ENCODE measurements at places on chromosomes 13 and 19.

- peak; percentile 26 for DNase-seq
Observed at GRCh38 chr13:100987948-100988347, 313.4 kb upstream of the TMTC4 start.

DNA sequence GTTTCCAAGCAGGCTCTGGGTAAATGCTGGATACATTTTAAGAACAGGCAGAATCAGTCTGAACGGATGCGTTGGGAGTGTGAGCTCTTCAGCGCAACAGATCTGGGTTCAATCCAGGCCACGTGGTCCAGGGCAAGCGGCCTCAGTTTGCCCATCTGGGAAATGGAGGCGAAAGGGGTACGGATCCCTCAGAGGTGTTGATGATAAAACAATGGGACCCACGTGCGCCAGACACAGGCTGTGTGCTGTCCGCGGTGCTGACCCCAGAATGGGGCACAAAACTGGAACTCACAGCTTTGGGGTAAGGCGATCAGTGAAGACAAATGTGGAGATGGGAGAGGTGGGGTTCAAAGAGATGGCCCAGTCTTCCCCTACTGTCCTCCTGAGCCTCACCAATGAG, 13.1 kb upstream of the PDE4C start:
- no peak for DNase-seq

DNA sequence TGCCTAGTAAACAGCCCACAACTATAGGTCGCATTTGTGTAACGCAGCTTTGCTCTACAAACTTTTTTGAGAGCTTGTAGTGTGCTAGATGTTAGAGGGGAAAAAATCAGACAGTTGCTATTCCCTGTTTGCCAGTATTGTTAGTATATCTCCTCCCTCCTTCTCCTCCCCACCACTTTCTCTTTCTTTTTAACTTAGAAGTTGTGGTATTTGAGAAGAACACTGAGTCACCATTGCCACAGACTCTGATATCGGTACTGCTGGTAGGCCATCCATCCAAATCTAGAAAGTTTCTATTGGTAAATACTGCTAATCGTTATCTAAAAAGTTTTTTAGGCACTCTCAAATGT, 666 bp downstream of the POMP start:
- no peak for DNase-seq

DNA sequence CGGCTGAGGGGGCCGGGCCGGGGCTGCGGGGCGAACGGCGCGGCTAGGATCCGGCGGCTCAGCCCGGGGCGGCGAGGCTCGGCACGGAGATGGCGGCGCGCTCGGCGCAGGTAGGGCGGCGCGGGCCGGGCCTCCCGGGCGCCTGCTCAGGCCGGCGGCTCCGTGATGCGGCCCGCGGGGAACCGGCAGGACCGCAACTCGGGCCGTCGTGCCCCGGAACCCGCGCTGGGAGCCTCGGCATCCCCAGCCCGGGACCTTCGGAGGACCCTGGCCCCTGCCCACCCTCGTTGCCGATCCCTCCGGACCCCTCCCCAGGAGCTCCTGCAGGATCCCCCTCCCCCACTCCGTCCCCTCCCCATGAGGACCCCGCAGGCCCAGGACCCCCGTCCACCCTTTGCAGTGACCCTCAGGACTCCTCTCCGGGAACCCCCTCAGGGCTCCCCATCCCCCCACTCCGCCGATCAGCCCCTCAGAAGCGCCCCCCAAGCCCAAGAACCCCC, 304 bp downstream of the EVI5L start:
- no peak for DNase-seq

DNA sequence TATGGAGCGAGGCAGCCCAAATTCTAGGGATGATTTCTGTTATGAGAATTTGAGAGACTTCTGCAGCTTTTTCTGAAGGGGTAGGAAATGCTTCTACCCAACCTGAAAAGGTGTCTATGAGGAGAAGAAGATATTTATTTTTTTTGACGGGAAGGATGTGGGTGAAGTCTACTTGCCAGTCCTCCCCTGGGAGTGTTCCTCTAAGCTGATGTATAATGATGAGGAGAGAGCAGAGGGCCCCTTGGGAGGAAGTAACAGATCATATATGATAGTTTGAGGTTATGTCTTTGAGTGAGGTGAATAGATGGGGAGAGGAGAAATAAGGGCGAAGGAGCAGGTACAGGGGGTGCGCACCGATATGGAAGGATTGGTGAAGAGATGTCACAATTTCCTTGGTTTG, 910.6 kb upstream of the SLITRK5 start:
- DNase-seq: no peak

GRCh38 chr19:56611288-56611687, 16.2 kb downstream of the ZNF71 start:
- DNase-seq: no peak

DNA sequence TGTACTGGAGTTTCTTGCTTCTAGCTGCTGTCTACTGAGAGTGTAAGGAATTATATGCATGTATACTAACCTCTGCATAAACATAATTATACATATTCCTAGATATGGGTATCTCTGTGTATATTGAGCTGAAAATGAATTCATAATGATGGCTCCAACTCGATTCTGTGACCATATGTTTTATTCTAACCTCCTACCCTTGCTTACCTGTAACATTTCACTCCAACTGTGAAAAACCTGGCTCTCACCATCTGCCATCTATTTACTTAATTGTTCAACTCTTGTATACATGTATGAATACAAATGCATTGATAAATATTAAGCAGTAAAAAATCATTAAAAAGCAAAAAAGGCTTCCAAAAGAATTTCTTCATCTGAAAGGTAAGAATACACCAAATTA, 1729.5 kb upstream of the SPRY2 start:
- DNase-seq: no peak

DNA sequence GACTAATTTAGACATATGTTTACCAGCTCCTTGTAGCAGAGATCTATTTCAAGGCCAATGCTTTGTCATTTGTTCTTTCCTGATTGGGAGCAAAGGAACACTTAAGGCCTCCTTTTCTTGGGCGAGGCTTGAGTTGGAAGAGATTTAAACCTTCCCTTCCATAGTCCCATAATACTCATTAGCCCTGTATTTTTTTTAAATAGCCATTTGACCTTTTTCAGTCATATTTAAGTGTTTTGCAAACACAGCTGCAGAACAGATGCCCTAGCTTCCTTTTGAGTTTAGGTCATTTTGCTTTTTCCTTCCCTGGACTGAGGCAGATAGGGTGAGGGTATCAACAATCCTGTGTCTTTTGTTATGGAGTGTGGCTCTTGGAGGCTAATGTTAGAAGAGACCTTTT, 198.3 kb downstream of the NBEA start:
- DNase-seq: no peak

DNA sequence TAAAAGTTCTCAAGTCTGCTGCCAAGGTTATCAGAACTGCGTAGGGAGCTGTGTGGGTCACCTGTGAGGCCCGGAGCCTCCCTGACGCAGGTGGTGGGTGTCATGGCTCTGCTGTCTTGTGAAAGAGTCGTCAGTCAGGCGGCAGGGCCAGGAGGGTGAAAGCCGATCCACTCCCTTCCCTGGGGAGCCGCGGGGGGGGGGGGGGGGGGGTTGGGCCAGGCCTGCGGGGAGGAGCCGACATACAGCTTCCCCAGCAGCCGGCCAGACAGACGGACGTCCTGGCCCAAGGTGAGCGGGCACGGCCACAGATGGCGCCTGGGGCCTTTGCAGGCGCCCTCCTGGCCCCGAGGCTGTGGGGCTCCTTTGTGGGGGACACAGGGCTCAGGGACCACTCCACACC, 12.4 kb downstream of the SBNO2 start:
- DNase-seq: no peak

DNA sequence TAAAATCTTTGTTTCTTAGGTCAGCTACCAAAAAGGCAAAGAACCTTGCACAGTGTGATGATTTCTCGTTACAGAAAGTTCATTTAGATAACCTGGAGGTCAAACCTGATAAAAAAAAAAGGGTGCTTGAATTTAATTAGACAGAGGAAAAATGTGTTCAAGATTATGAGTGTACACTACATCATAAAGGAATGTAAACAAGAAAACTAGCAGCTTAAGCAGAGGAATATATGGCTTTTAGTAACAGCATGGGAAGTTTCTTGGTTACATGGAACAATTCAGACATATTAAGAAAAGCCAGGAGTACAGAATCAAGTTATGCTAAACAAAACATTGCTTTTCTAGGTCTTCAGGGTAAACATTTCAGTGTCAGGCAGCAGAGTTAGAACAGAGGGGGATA, 32.9 kb downstream of the ING1 start:
- DNase-seq: no peak

- no peak for DNase-seq
Observed at GRCh38 chr13:31797154-31797775, 57.9 kb downstream of the RXFP2 start.

- DNase-seq: no peak
Observed at GRCh38 chr13:57925751-57926150, 294.2 kb downstream of the PCDH17 start.

DNA sequence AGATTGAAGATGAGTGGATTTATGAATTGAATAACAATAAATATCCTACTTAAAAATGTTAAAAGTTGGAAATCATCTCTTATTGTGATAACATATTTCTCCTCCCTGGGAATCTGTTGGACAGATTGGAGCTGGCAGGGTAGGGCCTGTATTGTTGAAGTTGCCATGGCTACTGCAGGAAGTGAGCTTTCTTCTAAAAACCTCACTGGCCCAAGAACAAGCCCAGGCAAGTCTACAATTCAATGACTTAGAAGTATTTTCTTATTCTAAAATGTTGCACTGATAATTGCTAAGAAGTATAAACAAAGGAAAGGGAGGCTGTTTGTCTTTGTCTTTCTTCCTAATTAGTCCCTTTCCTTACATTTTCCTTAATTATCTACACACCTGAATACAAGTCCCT, 112.1 kb downstream of the DLEU7 start:
- DNase-seq: no peak

DNA sequence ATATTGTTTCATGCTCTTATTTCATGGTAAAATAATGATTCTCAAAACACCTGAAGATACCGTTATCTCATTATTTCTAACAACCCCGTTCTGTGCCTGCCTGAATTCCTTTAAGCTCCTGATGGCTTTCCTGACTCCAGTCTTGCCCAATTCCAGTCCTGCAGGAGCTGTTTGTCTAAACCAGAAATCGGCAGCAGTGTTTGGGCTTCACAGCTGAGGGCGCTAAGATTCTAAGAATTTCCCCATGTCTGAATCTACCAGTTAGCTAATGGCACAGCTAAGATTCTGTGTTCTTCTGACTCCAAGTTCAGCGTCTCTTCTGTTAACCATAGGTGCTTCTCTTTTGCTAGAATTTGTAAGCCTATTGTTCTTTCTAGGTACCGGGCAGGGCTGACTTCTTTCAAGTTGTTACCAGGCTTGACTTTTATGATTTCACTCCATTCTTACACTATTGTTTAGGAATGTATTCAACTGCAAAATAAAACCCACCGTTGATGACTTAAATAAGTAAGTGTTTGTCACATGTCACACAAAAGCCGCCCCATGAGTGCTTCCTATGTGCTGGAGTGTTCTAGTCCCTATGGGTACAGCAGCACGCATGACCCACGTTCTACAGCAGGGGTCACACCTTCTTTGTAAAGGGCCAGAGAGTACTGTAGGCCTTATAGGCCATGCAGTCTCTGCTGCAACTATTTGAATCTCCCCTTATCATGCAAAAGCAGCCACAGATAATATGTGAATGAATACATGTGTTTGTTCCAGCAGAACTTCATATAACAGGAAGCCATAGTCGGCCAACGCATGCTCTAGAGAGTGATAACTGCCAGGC, 168.3 kb upstream of the RNF113B start:
- DNase-seq: no peak

DNA sequence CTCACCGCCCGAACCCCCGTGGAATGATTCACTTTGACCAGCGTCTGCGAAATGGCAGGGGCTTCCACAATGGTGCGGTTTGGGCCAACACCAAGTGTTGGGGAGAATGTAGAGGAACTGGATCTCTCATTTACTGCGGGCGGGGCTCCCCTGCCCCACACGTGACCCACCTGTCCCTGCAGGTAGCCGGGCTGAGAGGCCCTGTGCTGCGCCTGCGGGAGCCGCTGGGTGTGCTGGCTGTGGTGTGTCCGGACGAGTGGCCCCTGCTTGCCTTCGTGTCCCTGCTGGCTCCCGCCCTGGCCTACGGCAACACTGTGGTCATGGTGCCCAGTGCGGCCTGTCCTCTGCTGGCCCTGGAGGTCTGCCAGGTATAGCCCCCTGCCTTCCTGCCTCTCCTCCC, 5.8 kb upstream of the FLT3LG start:
- DNase-seq: no peak

DNA sequence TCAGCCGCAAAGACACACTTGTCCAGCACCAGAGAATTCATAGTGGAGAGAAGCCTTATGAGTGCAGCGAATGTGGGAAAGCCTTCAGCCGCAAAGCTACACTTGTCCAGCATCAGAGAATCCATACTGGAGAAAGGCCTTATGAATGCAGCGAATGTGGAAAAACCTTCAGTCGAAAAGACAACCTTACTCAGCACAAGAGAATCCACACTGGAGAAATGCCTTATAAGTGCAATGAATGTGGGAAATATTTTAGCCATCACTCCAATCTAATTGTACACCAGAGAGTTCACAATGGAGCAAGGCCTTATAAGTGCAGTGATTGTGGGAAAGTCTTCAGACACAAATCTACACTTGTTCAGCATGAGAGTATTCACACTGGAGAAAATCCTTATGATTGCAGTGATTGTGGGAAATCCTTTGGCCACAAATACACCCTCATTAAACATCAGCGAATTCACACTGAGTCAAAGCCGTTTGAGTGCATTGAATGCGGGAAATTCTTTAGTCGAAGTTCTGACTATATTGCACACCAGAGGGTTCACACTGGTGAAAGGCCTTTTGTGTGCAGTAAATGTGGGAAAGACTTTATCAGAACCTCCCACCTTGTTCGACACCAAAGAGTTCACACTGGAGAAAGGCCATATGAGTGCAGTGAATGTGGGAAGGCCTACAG, 6.8 kb downstream of the ZNF134 start:
- no peak for DNase-seq

DNA sequence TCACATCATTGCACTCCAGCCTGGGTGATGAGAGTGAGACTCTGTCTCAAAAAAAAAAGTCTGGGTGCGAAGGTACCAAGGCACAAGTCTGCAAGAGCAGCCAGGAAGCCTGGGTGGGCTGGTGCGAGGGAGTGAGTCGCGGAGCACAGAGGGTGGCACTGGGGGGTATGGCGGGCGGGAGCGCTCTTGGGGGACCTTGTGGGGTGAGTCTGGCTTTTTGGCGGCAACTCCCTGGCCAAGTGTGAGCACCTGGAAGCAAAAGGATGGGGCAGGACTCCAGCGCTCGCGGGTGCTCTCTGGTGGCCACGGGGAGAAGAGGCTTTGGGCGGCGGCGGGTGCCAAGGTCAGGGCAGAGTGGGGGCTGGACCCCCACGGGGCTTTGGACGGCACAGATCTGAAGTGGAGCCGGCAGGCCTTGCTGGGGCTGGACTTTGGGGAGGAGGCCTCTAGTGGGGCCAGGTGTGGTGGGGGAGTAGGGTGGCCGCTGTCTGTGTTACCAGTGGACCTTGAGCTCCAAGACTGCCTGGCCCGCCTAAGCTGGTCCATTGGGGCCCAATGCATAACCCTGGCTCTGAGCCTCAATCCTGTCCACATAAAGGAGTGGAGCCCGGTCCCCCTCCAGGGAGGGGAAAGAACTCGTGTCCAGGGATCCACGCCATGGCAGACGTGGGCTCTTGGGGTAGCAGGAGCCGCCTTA, 1.6 kb downstream of the P2RY11 start:
- no peak for DNase-seq

All from NCI-H187 treated with DMSO at 0.1 percent for 48 hours (cell line).